WTC11 (cell line): ENCODE measurements at places on chromosomes 2 and 18. TPM values are rescaled to one million over a fixed set of nuclear protein-coding genes. Genes with fewer than 3 reads are reported as not detected.
A peak's percentile ranks its signal among the peaks of the same experiment; 100 is the strongest.

DNA sequence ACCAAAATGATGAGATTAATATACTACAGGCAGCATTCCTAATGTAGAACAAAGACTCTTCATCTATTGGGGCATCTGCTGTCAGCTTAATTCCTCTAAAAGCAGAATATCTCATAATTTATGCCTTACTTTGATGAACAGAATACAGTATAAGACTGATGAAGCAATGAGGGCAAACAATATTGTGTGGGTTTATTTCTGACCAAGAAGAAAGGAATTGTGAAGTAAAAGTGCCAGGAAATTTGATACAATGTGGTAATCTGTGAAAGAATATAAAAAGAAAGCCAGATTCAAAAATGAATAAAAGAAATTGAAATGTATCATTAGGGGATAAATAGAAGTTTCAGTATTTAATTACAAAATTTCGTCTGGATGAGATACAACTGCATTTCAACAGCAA is 78.8 kb upstream of the TTC21B start:
- H3K27ac ChIP-seq, result no peak overlapping the region
- no peaks in the 10 kb centered on the region for H3K27me3 ChIP-seq
- no peaks in the 10 kb centered on the region for H3K36me3 ChIP-seq
- DNase-seq, result no peak
- H3K4me1 ChIP-seq, result no peaks in the 10 kb centered on the region

DNA sequence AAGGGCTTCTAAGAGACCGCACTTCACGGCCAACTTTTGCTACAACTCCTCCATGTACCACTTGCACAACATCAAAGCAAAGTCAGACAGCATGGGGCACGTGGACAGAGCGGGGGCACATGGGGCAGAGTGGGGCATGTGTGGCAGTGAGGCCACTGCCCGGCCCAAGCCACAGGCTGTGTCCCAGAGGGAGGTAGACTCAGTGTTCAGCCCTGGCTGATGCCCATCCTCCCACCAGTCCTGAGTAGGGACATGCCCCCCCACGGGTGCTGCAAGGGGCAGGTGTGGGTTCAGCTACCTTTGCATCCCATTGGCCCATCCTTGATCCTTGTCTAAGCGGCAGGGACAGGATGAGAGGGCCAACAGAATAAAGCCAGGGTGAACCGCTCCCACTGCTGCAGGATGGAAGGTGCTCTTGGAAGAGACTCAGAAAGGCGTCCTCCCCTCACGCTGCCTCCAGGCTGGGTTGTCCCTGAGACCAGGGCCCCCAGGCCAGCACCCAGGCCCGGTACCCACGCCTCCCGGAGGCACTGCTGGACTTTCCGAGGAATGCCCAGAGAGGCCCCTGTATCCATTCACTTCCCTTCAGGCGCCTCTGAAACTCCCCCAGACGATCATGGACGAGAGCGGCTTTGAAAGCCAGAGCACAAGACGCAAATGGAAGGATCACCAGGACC is 218.2 kb downstream of the NDUFA10 start:
- no peak overlapping the region for H3K27ac ChIP-seq
- DNase-seq, result no peak
- H3K36me3 ChIP-seq, result no peaks in the 10 kb centered on the region
- H3K27me3 ChIP-seq, result no peaks in the 10 kb centered on the region
- H3K4me1 ChIP-seq, result peaks cover 4% of the 10 kb centered on the region; the same call in 1 of the 2 replicates
- H3K4me3 ChIP-seq, result no peak overlapping the region

- H3K4me3 ChIP-seq, result no peak overlapping the region
- no peaks in the 10 kb centered on the region for H3K27me3 ChIP-seq
- H3K27ac ChIP-seq, result no peak overlapping the region
- H3K36me3 ChIP-seq, result no peaks in the 10 kb centered on the region
Measured at GRCh38 chr2:203772456-203773165, 66.2 kb downstream of the CD28 start.

DNA sequence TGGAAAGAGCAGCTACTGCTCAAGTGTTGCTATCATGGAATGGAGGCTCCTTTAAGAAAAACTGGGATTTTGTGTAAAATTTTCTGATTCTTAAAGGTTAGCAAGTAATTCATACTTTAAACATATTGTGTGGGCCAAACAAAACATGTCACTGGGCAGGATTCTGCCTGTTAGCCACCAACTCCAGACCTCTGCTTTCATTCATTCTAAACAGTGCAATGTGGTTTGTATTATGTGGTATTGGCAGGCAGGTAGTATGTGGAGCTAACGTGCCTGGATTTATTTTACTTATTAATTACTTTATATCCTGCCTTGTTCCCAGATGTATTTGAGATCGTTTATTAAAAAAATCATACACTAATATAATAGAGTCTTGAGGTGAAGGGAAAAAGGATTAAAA is 1521.3 kb upstream of the ACVR2A start:
- no peak overlapping the region for H3K27ac ChIP-seq
- no peak for DNase-seq

DNA sequence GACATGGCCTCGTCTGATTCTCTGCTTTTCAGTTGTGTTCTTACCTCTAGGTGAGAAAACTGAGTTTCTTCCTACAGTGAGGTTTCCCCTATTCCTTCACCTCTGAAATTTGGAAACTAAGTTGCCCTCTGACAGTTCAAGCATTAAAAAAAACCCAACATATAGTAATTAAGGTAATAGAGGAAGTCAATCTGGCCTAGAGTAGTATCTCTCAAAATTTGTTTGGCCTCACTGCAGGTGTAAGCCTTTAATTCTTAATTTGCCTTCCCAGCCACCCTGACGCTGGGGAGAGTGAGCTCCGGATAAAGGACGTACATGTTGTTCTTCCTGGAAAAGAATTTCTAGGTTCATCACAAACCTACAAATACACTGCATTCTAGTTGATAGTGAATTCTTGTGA is 1.4 kb downstream of the CAD start:
- peaks cover 55% of the 10 kb centered on the region for H3K36me3 ChIP-seq
- no peaks in the 10 kb centered on the region for H3K27me3 ChIP-seq
- peaks cover 22% of the 10 kb centered on the region for H3K4me1 ChIP-seq
- H3K27ac ChIP-seq, result peak overlapping the region; percentile 96
- DNase-seq, result no peak

- H3K4me3 ChIP-seq, result no peak overlapping the region
- H3K4me1 ChIP-seq, result peaks cover 23% of the 10 kb centered on the region
- H3K36me3 ChIP-seq, result no peaks in the 10 kb centered on the region
- H3K27me3 ChIP-seq, result peaks cover 21% of the 10 kb centered on the region
- H3K27ac ChIP-seq, result no peak overlapping the region
Measured at GRCh38 chr18:37422116-37422515, 143.5 kb downstream of the CELF4 start.

DNA sequence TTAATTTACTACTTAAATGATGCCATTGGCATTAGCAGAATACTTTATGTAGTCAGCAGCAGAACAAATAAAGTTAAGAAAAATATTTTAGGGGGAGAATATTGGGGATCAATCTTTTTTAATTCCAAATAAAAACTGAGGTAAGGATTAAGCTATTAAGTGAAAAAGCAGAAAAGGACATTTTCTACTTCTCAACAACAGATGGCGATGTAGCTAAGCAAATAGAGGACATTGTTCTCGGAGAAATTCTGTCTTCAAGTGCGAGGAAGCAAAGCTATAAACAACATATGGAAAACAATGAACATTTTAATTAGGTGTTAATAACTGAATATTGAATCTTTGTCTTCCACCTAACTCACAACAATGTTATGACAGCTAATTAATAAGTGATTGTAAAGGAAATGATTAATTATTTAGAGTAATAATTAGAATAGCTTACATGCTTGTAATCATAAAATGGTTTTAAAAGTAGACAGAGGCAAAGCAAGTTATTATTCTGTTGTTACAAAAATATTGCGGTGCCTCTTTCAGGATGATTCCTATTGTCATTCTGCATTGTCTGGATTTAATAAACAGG is 32.9 kb upstream of the CCDC93 start:
- peaks cover 5% of the 10 kb centered on the region; the same call in 1 of the 2 replicates for H3K27me3 ChIP-seq
- H3K36me3 ChIP-seq, result no peaks in the 10 kb centered on the region
- no peak for DNase-seq
- H3K4me3 ChIP-seq, result no peak overlapping the region
- H3K4me1 ChIP-seq, result peaks cover 10% of the 10 kb centered on the region

DNA sequence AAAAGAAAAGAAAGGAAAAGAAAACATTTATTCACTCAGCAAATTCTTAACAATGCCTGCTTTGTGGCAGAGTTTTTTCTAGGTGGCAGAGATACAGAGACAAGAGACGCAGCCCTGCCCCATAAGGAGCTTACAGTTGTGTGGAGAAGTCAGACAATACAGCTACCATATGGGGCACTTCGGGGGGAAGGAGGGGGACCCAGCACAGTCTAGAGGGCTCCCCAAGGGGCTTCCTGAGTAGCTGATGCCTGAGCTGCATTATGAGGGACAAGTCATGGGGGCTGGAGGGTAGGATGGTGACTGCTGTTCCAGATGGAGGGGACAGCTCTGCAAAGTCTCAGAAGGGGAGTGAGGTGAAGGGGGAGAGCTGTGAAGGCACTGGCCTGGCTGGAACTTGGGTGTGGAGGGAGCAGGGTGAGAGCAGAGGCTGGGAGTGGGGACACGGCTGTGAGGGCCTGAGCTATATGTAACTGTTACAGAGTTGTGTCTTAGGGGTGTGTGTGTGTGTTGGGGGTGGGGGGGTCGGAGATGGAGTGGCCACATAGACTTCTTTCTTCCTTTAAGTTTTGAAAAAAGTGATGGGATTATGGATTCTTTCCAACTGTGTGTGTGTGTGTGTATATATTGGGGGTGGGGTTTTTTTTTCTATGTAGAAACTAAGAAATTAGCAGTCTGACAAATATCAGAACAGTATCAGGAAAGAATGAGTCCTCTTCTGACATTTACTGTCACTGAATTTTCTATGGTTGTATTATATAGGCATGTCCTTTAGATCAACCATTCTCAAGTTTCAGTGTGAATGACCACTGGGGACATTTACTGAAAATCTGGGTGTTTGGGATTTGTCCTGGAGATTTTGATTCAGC is 66.0 kb upstream of the HAAO start:
- no peak overlapping the region for H3K27ac ChIP-seq
- no peaks in the 10 kb centered on the region for H3K36me3 ChIP-seq
- peaks cover 3% of the 10 kb centered on the region for H3K4me1 ChIP-seq
- DNase-seq, result no peak

- H3K27ac ChIP-seq, result no peak overlapping the region
- no peak for DNase-seq
- peaks cover 9% of the 10 kb centered on the region for H3K4me1 ChIP-seq
- H3K27me3 ChIP-seq, result no peaks in the 10 kb centered on the region
- H3K4me3 ChIP-seq, result no peak overlapping the region
Measured at GRCh38 chr2:227311861-227312506, 13.1 kb upstream of the MFF start.

DNA sequence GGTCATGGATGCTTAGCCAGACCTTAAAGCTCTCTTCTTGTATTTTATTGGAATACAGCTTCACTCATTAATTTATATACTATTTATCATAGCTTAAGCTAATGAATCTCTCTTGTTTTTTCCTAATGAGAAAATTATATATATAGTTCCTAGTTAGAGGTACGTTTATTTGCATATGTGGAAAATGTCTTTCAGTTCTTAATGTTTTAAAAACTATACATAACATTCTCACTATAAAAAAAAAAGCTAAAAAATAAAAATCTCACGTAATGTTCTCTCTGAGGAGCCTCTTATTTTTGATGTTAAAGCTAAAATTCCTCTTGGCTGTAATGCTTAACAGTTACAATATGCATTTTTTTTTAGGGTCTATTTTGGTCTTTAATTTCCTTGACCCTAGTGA is 16.6 kb downstream of the UGP2 start:
- H3K27me3 ChIP-seq, result no peaks in the 10 kb centered on the region
- H3K4me1 ChIP-seq, result peaks cover 68% of the 10 kb centered on the region
- peaks cover 76% of the 10 kb centered on the region for H3K36me3 ChIP-seq
- DNase-seq, result no peak
- H3K4me3 ChIP-seq, result no peak overlapping the region

- H3K4me3 ChIP-seq, result no peak overlapping the region
- no peak overlapping the region for H3K27ac ChIP-seq
- H3K36me3 ChIP-seq, result no peaks in the 10 kb centered on the region
- peaks cover 14% of the 10 kb centered on the region for H3K4me1 ChIP-seq
Measured at GRCh38 chr18:56165601-56166355, 472.6 kb downstream of the TXNL1 start.

DNA sequence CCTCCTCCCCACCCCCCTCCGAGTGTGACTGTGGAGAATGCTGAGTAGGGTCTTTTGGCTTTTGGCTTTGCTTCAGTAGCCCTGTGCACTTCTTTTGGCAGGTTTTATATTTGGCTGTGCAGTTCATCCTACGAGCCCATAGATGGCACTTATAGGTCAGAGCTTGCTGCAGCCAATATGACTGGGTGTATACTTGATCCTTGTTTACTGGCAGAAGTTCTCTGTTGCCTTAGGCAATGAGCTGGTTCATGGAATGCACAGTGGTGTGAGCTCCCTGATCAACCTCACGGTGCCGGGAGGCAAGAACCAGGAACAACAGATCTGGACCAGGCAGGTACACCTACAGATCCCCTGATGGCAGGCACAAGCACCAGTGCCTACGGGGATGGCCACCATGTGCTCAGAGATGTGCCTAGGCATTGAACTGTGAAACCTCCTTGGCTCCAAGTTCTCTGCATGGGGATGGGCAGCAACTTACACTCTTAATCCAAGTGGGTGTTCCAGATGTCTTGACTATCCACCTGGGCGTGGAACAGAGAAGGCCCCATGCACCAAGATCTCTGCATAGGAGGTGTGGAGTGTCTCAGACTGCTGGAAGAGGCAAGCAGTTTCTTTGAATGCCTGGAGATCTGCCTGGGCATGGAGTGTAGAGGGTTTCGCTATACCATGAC is 190.4 kb downstream of the KIAA1328 start:
- H3K4me1 ChIP-seq, result peaks cover 12% of the 10 kb centered on the region; the same call in 1 of the 2 replicates
- no peak overlapping the region for H3K4me3 ChIP-seq
- H3K36me3 ChIP-seq, result peaks cover 11% of the 10 kb centered on the region
- no peak overlapping the region for H3K27ac ChIP-seq

GRCh38 chr2:64104933-64105332 is 39.3 kb downstream of the PELI1 start:
- H3K27me3 ChIP-seq, result no peaks in the 10 kb centered on the region
- H3K4me1 ChIP-seq, result peaks cover 9% of the 10 kb centered on the region
- peaks cover 21% of the 10 kb centered on the region for H3K36me3 ChIP-seq
- H3K27ac ChIP-seq, result peak overlapping the region; percentile 67; the same call in 1 of the 2 replicates
- DNase-seq, result no peak

- H3K4me3 ChIP-seq, result no peak overlapping the region
- H3K27ac ChIP-seq, result no peak overlapping the region
- peaks cover 23% of the 10 kb centered on the region for H3K27me3 ChIP-seq
- H3K4me1 ChIP-seq, result no peaks in the 10 kb centered on the region
- no peak for DNase-seq
- H3K36me3 ChIP-seq, result no peaks in the 10 kb centered on the region
Measured at GRCh38 chr2:112985090-112985489, 7.3 kb downstream of the IL36G start.

- peak overlapping the region; percentile 31 for H3K4me3 ChIP-seq
- DNase-seq, result peak; percentile 56
- H3K4me1 ChIP-seq, result peaks cover 18% of the 10 kb centered on the region
- H3K36me3 ChIP-seq, result no peaks in the 10 kb centered on the region; the same call in 1 of the 2 replicates
Measured at GRCh38 chr2:159211447-159212396, 74.8 kb downstream of the WDSUB1 start.

DHRS9 gene
- total RNA-seq, result not detected in 3 replicates

MLPH gene
- total RNA-seq, result 7.7 to 10.3 TPM (median 9.7 TPM) in 3 replicates

CDH19 gene
- 0.07 to 0.14 TPM in 2 of 3 replicates, not detected in the other for total RNA-seq

LRRTM4 gene
- 8.5 to 10.2 TPM (median 9.4 TPM) in 3 replicates for total RNA-seq

MMADHC gene
- 121 to 126 TPM (median 124 TPM) in 3 replicates for total RNA-seq
